Stimulated activated CD8-positive, alpha-beta memory T cell treated with anti-CD3 and anti-CD28 coated beads, Interleukin-15, amount 100 ng/mL, for 1 hour (primary cell): ENCODE measurements at places on chromosomes 6 and 20.

- DNase-seq = no peak
Observed at GRCh38 chr6:152371775-152372174, 265.4 kb downstream of the SYNE1 start.

DNA sequence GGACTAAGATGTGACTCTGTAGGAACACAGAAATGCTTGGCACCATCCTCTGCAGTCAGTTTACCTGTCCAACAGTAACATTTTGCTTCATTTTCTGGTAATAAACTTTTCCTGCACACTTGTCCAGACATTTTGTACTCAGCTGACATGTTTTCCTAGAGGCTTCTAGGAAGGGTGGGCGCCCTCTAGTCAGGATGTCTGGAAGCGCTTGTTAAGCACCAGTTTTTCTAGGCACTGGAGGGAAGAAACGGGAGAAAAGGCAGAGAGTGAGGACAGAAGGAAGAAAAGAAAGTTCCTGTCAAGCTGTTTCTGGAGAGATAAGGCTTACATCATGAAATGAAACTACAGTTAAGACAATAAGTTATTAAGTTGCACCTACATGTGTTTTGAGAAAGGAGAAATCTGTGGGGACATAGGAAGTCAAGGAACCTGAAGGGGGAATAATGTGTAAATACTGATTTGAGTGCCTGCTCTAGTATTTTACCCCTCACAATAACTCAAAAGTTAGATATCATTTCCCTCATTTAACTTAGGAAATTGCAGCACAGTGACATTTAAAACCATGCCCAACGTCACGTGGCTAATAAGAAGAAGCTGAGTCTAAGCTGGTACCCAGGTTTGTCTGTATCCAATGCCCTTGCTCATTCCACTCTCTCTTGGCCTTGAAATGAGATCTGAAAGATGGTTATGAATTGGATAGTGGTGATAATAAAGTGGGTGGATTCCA, 42.7 kb upstream of the TNFRSF21 start:
- no peak for DNase-seq

GRCh38 chr20:14727485-14728150, 390.2 kb upstream of the FLRT3 start:
- DNase-seq = no peak

GRCh38 chr6:38168699-38169098, 349.2 kb downstream of the ZFAND3 start:
- no peak for DNase-seq

- DNase-seq = no peak
Observed at GRCh38 chr6:44428682-44429081, 41.2 kb downstream of the CDC5L start.

DNA sequence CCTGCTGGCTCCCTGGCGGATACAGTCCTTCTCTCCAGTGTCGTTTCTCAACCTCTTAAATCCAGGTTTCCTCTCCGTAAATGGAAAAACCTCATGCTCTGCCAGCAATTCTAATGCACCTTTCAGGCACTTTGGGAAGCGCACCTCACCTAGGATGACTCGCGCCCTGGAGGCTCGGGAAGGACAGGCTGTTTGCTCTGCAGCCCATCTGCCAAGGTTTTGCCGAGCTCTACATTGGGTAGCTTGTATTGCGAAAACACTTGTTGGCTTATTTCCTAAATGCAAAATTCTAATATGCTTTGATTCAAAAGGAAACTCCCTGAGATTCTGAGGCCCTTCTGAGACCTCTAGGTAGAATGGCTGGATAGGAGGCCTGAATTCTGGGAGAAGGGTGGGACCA, 102.6 kb upstream of the MLN start:
- no peak for DNase-seq

DNA sequence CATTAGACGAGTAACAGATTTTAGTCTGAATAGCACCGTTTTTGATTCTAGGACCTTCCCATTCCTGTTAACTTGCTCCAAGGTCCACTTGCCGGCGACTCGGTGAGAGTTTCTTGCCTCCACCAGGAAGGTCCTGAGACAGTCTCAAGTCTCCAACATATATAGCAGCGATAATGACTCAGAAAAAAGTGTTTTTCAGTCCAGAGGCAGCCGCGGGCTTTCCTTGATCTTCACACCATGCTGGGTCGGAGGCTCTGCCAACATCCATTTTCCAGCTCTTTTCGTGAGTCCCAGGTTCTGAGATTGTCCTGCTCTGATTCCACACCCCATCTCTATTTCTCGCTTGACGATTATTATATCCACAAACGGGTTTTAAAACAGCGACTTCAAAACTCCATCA, 170.5 kb downstream of the GPX5 start:
- no peak for DNase-seq

GRCh38 chr20:48791014-48791413, 36.8 kb downstream of the PREX1 start:
- no peak for DNase-seq

DNA sequence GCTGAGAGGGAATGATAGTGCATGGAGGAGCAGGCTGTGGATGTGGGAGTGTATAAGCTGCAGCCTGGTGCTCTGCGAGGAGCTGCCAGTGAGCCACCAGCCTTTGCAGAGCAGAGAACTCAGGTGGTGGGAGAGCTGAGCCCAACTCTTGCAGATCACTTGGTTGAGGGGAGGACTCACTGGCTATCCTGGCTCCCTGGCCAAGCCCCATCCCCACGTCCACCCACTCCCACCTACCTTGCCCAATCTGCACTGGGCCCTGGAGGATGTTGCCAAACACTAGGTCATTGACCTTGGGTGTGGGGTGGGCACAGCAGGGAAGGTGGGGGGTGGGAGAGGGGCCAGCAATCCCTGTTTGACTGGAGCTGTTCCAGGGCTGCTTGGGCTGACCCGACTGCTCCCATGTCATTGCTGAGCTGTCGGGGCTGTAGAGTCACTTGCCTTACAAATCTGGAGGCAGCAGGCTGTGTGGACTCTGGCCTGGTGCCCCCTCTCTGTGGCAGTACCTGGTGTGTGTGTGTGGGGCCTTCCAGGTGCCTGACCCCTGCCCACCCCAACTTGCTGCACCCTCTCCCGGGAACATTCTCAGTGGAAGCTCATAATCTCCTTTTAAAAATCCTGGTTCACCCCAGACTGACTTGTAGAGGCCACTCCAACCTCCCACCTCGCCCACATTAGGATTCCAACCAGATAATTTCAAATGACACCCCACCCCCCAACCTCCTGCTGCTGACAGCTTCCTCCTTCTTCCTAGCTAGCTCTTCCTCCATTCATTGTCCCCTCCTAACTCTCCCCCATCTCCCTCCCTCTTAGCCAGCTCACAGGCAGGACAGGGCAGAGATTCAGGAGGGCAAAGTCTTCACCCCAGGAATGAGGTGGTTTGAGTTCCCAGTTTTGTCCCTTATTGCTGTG, 162.3 kb downstream of the MRPL14 start:
- no peak for DNase-seq

GRCh38 chr6:139007428-139007827, 19.4 kb upstream of the REPS1 start:
- no peak for DNase-seq

- no peak for DNase-seq
Observed at GRCh38 chr20:15339264-15339663, 1001.9 kb upstream of the FLRT3 start.

- no peak for DNase-seq
Observed at GRCh38 chr6:13989496-13990144, 64.9 kb downstream of the RNF182 start.

DNA sequence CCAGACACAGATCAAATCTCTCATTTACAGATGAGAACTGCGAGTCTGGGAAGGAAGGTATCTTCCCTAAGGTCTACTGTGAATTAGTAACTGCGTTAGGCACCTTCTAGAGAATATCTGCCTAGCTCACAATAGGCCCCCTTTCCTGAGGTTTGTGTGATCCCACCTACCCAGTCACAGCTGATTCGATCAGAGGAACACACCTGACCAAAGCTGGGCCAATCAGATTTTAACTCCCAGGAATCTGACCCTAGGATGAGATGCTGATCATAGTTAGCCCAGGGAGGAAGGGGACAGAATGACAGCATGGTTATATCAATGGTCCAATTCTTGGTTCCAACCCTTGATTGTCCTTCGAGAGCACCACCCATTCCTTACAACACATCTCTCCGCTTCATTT, 7.4 kb upstream of the CCDC167 start:
- DNase-seq = no peak

DNA sequence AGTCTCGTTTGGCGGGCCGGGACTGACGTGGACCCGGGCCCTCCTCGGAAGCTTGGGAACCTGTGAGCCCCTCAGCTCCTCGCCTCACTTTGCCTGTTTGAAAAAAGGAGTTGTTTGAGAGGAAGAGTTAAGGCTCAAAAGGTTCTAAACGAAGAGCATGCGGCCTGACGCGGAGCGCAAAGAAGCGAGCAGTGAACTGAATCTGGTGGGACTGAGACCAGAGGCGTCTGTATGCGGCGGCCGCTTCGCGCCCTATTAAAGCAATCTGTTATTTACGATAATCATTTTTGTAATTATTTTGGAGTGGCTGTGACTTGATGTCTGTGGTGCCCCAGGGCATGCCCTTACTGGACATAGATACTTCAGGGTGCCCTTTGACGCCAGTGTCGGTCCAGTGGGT, 3.3 kb upstream of the TFAP2C start:
- DNase-seq = no peak

DNA sequence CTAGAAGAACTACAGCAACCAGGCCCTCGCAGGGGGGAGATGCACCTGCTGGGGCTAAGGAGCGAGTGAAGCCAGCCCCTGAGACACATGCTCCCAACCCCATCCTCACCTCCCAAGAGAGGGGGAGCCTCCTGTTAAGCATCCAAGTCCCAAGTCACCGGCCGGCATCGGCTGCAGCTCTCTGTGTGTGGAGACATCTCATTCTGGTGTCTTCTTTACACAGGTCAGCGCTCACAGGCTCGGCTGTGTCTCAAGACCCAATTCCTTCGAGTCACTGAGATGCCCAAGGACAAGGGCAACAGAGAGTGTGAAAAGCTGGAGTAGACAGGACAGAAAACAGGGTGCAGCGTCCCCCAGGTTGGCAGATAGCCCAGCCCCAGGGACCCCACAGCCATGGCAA, 21.1 kb upstream of the MRGBP start:
- DNase-seq = no peak

- DNase-seq = no peak
Observed at GRCh38 chr6:161437851-161438250, 164.0 kb upstream of the AGPAT4 start.

GRCh38 chr6:101607111-101607690, 213.7 kb downstream of the GRIK2 start:
- DNase-seq = no peak

DNA sequence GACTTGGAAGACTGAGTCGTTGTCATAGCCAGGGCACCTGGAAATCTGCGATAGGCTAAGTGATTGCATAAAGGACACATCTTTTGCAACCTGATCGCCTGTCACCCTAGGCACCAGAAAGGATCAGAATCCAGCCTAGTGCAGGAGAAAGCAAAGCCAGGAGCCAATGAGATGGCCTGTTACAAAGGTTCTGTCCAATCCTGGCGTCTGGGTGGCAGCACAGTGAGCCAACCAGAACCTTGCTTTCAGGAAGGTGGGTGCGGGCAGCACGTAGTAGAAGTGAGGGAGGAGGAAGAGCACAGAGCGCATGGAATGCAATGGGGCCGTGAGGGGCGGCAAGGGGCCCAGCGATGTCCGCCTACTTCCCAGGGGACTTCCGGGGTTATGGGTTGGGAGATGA, 120.4 kb upstream of the GGTLC1 start:
- DNase-seq = no peak

GRCh38 chr20:62359043-62359490, 8.0 kb downstream of the LAMA5 start:
- no peak for DNase-seq

DNA sequence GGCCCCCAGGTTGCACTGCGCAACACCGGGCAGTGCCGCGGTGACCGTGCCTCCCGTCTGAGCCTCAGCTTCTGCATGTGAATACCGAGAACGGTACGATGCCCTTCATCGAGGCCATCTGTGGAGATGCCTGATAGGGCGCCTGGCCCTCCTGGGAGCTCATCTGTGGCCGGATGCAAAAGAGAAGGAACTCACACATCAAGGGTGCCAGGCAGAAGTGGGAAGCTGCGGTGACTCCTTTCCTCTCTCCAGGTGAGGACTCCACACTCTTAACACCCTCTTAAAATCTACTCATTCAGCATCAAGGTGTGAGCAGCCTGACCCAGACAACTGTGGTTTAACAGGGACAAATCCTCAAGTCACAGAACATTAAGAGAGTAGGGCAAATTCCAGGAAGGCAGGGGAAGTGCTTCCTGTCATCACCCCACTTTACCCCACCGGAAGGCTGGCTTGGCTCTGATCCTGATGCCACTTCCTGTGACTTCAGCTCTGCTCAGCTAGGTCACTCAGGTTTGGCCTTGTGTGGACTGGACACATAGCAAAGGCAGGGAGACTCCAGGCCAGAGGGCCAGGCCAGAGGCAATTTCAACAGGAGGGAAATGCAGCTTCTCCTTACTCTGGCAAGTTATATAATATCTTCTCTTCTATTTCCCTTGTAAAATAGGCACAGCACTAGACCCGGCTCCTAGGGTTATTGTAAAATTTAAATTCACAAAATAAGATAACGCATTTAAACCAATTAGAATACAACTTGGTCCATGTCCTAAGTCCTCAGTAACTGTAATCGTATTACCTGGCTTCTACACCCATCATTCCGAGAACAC, 69.4 kb downstream of the CPNE5 start:
- no peak for DNase-seq

- no peak for DNase-seq
Observed at GRCh38 chr6:20717743-20718142, 183.5 kb downstream of the CDKAL1 start.
